NCI-H2029 treated with DMSO at 0.1 percent for 48 hours (cell line): ENCODE measurements at places on chromosomes 3 and 15.

DNA sequence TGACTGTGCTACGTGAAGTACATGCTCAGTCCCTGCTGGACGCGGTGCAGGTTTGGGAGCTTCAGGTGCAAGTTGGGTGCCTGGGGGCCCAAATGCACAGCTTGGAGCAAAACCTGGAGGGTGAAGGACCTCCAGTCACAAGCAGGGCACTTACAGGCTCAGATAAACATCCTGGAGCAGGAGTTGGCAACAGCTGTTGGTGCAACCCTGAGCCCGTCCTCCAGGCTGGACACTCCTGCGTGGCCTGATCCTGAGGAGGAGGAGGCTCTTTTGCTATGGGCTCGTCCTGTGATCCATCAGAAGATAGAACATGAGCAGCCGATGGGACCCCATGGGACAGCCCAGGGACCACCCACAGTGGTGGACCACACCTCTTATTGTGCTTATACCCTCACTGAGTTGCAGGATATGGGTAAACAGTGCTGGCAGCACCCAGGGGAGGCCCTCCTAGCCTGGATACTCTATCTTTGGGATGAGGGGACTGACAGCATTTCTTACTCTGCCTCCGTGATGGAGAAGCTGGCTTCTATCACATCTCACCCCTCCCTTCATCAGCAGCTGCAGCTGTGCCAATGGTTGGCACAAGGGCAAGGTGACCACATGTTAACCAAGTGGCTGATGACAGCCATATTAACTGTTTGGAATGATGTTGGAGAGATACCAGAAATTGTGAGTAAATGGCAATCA is 301.6 kb downstream of the ZPLD1 start:
- no peak for DNase-seq

GRCh38 chr3:123392871-123393620 is 55.8 kb downstream of the ADCY5 start:
- DNase-seq, result no peak

DNA sequence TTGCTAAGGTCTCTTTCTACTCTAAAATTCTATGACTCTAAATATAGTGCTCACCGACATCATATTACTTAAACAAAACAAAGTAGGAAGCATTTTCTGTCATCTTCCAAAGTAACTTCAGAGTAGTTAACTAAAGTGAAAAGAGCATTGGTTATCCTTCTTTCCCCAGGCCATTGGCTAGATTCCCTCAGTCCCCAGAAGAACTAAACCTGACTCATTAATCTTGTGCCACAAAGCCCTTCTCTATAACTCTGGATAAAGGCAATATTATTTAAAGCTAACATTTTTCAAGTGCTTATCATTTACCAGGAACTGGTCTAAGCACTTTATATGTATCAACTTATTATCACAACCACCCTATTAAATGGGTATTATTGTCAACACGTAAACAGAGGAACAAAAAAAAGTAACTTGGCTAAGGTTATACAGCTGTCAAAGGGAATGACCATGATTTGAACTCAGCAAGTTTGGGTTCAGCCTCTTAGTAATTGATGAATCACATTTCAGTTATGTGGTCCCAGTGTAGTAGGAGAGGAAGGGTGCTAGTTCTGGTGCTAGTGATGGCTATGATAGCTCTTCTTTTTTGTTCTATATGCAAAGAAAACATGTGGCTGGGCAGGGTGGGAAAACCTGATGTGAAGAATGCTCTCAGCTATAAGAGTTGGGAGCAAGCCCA is 304.9 kb downstream of the FGF12 start:
- DNase-seq, result no peak

DNA sequence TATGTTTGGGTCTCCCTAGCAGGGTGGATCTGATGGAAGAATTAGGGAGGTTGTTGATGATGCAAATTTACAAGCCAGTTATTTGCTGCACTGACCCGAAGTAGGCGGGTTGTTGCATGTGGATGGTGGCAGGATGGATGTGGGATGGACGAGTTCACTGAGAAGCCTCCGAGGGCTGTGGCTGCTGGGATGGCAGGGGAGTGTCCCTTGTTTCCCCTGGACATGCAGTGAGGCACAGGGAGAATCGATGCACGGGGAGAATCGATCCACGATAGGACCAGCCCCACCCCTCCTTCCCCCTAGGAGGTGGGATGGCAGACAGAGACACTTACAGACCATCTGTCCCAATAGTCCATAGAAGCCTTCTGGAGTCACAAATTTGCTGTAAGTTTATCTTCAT is 31.0 kb upstream of the KLF13 start:
- DNase-seq, result no peak

- no peak for DNase-seq
Measured at GRCh38 chr3:77204788-77205187, 164.9 kb downstream of the ROBO2 start.

- DNase-seq, result peak; percentile 55
Measured at GRCh38 chr3:134606033-134607025, 44.5 kb downstream of the KY start.

DNA sequence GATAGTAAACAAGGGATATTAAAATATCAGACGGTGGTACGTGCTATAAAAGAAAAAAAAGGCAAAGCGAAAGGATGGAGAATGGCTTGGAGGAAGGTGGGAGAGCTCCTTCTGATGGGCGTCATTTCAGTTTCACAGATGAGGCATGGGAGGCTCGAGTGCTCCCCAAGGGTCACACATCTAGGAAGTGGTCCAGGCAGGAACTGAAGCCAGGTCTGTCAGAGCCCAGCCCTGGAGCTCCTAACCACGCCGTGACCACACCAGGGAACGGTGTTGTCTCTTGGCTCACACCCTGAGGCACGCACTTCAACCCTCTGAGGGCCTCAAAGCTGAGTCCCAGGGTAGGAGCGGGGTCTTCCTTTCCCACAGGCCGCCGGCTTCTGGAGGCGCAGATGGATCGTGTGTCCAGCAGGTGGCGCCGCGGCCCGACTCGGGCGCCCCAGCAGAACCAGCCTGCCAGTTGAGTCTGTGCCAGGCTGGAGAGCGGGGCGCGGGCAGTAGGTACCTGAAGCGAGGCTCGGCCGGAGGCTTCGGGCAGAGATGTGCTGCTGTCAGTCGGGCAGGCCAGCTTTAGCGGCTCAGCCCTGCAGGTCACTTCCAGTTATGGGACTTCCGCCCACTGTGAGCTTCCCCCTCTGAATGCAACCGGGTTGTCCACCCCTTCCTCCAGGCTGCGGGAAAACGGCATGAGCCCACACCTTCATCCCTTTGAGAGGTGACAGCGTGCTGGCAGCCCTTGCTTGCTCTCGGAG is 68.1 kb downstream of the SLC6A1 start:
- peak; percentile 68 for DNase-seq

GRCh38 chr3:176948151-176948550 is 249.1 kb downstream of the TBL1XR1 start:
- DNase-seq, result no peak

DNA sequence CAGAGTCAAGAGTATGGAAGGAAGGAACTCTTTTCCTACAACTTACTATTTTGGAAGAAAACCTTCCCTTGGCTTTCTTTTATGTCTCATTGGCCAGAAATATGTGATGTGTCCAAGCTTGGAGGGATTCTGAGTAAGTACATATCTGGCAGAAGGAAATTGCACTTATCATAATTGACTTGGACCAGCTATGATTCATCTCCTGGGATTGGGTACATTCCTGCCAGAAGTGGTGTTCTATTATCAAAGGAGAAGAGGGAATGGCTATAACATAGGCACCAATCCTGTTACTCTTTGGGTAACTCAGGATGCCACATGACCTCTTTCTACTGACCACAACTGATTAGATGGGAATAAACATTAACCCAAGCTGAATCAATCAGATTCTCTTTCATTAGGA is 13.5 kb upstream of the DAZL start:
- DNase-seq, result no peak

GRCh38 chr3:160006282-160007163 is 17.9 kb downstream of the IL12A start:
- DNase-seq, result no peak

DNA sequence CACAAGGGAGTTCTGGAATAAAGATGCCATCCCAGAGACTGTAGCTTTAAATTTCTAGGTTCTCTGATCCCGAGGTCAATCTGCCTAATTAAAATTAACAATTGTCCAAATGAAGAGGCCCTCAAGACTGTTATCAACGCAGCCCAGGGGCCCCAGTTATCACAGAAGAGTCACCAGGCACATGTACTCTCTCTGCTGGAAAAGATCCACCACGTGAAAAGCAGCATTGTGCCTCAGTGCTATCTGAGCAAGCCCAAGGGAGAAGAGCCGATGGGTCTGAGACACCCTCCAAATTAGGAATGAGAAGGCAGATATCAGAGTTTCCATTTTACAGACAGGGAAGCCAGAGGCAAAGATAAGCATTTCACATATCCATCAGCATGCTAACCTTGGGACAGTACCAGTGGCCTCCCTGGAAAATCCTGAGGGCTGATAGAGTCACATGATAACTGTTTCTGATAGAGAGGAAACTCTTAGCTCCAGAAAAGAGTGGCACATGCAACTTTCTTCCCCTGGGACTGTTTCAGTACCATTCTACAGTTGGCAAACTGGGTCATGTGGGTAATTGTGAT is 55.5 kb downstream of the ITGB5 start:
- DNase-seq, result no peak

DNA sequence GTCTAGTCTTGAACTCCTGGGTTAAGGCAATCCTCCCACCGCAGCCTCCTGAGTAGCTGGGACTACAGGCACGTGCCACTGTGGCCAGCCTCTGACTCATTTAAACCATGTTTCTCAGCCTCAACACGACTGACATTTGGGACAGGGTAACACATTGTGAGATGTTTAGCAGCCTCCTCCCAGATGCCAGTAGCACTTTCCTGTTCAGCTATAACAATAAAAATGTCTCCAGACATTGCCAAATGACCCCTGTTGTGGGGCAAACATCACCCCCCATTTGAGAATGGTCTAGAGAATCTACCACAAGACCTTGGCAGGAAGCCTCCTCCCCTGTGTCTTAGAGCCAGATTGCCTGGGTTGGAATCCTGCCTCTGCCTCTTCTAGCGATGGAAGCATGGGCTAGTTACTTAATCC is 8.4 kb downstream of the TMEM40 start:
- no peak for DNase-seq

DNA sequence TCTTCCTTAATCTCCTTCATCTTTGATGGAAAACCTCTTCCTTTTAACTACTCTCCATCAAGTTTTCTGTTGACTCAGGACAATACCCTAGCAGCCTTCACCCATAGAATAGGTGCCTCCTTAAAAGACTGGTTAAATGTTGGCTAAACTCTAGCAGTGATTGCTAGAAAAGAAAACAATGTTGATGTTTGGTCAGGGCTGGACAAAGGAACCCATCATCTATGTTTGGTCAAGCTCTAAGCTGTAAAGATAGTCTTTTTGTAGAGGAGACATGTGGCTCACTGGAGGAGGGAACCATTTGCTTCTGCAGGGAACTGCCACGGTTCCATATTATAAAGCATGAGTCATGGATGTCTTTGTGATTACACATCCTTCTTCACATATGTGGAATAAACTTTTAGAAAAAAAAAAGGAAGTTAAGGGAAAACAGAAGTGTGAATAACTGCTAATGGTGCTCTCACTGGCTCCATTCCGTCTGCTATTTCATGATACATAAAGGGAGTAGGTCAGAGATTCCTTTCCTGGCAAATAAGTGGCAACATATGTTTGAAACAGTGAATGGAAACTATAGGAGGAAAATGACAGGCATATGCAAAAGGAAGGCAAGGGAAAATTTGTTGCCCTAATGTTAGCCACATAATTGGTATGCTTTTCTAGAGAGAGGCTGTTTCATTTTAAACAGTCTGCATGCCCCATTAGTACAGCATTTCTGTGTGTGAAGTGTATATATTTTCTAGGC is 78.2 kb downstream of the CMSS1 start:
- DNase-seq, result peak; percentile 28

DNA sequence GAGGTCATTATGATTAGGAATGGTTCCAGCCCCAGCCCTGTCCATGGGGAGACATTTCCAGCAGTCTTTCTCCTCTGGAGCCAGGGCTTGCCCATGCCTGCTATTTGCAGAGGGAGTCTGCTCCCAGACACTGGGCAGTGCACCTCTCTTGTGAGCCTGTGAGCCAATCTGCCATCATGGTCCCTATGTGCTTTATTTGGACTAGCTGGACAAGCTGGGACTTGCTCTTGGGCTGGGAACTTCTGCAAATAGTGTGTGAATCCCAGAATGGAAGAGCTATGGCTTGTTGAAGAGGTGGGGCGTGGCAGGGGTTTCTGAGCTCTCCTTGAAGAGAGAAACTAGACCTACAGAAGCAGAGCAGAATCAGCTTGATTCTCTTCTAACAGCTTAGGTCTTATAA is 53.7 kb upstream of the KY start:
- no peak for DNase-seq

- DNase-seq, result no peak
Measured at GRCh38 chr3:34001022-34001421, 202.6 kb downstream of the PDCD6IP start.

- DNase-seq, result no peak
Measured at GRCh38 chr3:27606537-27606936, 115.6 kb downstream of the EOMES start.

DNA sequence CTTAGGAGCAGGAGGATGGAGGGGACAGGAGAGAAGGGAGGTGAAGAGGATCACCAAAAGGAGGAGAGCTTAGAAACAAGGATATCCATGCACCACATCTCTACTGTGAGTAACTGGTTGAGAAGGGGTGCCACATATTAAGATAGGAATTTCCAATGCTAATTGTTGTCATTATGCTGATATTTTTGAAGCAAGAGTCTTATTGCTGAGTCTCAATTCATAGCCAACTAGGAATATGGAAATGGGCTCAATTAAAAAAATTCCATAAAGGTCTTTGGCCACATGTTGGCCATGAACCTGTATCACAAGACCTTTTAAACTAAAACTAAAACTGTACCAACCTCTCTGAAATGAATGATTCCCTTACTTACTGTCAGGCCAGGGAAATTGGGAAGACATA is 642.6 kb downstream of the MAGI1 start:
- DNase-seq, result no peak

- no peak for DNase-seq
Measured at GRCh38 chr3:125045194-125045593, 10.6 kb downstream of the HEG1 start.

DNA sequence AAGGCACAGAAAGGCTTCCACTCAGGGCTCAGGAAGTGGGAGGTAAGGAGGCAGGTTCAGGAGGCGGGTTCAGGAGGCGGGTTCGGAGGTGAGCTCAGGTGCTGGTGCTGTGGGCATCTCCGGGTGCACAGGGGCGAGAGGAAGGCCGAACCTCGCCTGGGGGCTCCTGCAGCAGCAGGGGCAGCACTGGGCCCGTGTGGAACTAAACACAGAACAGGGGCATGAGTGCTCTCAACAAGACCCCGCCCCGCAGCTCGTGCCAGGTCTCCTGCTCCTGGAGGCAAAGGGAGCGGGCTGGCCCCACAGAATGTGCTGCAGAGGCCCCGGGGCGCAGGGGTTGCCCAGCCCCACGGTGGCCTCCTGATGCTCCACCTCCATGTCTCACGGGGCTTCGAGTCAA is 13.7 kb downstream of the ZDHHC19 start:
- no peak for DNase-seq

DNA sequence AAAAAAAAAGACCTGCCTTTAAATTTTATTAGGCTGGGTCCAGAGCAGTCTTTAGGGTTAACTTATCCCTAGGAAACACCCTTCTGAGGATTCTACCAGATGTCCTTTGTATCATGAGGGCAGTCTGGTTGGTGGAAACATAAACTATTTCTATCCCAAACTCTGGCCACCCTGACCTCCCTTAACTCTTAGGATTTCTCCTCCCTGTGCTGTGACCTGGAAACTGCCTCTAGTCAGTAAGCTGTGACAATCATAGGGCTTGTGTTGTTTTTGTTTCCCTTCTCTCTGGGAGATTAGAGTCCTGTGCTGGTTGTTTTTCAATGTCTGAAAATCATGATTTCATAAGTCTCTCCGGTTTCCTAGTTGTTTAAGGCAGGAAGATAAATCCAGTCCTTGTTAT is 78.1 kb downstream of the TNFAIP8L3 start:
- DNase-seq, result no peak
